Activated naive CD4-positive, alpha-beta T cell treated with Interleukin-2 at 50 U/mL for 16 hours (primary cell): ENCODE measurements at places on chromosomes 1 and 21.

DNA sequence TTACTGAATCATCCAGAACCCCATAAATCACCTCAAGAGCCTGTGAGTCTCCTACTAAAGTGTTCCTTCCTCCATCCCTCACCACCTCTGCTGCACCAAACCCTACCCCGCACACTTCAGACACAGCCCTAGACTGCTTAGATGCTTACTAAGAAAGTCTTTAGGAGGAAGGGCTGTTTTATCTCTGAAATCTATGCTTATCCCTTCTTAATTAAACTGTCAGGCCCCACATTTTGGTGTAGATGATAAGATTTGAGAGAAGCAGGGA lies 216.8 kb upstream of the SGIP1 start:
- no peak for DNase-seq

DNA sequence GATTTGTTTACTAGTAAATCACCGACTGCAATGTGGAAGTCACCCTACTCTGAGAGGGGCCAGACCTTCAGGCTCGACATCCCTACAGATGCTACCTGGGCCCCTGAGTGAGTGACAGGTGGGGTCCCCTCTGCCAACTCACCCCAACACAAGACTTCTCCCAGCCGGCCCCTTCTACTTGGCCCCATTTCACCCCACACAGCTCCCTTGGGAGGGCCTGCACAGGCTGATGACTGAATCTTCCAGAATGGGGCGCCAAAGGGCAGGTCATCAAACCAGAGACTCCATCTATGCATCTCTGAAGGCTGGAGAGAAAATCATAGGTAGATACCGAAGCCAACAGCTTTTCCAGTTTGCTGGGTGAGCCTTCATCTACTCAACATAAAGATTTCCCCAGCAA lies 9.4 kb upstream of the S100A8 start:
- DNase-seq = no peak

GRCh38 chr1:111193712-111194480 lies 6.5 kb downstream of the DENND2D start:
- no peak for DNase-seq

- no peak for DNase-seq
Measured at GRCh38 chr1:216807696-216808095, 84.5 kb upstream of the ESRRG start.

DNA sequence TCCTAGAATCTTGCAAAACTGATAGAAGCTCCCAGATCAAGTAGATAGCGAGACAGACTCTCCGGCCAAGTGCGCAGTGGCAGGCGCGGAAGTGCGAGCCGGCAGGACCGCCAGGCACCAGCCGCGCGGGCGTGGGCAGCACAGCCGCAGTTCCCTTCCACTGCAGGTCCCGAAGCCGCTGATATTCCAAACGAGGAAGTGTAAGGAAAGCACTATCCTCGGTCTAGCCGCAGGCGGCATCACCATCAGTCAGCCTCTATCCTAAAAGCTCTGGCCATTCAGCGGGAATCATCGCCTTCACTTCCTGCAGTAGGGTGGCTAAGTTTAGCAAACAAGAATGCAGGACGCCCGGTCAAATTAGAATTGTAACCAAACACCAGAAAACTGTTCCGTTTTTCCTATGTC lies 710 bp downstream of the GLRX2 start:
- DNase-seq = peak; percentile 27

- no peak for DNase-seq
Measured at GRCh38 chr1:170660281-170660713, 3.6 kb upstream of the PRRX1 start.

- no peak for DNase-seq
Measured at GRCh38 chr1:114505148-114505561, 5.8 kb downstream of the TRIM33 start.

GRCh38 chr1:246032984-246033383 lies 474.1 kb downstream of the SMYD3 start:
- no peak for DNase-seq

GRCh38 chr1:43358121-43358745 lies 548 bp upstream of the CDC20 start:
- peak; percentile 21 for DNase-seq

GRCh38 chr1:225733254-225733653 lies 44.4 kb upstream of the SRP9 start:
- no peak for DNase-seq

DNA sequence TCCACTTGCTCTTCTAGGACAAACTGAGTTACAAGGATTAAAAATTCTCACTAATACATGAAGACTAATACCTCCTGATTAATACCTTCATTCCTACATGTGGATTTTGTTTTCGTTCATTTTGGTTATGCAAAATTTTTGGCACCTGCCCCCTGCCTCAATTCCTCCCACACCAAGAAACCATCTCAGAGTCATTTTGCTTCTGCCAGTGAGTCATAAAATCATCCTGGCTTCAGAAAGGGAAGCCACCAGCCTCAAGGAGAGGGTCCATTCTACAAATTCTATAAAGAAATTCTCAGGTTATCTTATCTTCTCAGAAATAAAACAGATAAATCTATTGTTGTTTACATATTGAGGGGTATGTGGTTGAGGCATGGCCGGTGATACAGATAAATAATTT lies 103.2 kb upstream of the COA6 start:
- DNase-seq = no peak

GRCh38 chr1:158362941-158363340 lies 9.2 kb downstream of the CD1E start:
- no peak for DNase-seq

DNA sequence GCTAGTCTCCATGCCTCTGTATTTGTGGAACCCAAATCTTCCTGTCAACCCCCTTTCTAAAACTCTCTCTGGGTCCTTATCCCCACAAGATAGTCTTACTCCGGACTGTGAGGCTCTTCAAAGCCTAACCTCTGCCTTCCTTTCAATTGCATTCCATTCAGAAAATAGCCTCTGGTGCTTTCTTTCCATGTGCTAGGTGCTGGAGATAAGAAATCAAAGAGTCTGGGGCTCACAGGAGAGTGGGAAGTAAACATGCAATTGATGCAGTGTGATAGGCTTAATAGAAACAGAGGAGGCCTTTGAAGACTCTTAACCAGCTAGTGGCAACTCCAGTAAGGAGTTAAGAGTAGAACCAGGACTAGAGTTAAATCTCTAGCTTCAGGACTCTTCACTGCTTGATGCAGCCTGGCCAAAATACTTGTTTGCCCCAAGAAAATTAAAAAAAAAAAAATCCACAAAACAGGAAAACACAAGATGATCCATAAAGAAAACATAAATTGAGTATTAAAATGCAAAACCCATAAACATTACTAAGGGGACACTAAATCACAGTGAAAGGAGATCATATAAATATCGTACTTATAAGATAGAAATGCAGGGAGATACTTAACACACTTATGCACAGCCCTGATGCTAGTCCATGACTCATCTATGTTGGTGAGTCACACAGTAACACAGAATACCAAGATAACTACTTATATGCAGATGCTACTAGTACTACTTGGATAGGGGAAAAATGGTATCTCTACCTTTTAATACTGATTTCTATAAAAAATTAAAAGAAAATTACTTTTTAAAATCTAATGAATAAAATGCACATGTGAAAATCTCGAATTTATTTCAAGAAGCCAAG lies 341.5 kb downstream of the KCNH1 start:
- no peak for DNase-seq

GRCh38 chr21:31159808-31160207 lies 121.5 kb upstream of the KRTAP19-8 start:
- no peak for DNase-seq

DNA sequence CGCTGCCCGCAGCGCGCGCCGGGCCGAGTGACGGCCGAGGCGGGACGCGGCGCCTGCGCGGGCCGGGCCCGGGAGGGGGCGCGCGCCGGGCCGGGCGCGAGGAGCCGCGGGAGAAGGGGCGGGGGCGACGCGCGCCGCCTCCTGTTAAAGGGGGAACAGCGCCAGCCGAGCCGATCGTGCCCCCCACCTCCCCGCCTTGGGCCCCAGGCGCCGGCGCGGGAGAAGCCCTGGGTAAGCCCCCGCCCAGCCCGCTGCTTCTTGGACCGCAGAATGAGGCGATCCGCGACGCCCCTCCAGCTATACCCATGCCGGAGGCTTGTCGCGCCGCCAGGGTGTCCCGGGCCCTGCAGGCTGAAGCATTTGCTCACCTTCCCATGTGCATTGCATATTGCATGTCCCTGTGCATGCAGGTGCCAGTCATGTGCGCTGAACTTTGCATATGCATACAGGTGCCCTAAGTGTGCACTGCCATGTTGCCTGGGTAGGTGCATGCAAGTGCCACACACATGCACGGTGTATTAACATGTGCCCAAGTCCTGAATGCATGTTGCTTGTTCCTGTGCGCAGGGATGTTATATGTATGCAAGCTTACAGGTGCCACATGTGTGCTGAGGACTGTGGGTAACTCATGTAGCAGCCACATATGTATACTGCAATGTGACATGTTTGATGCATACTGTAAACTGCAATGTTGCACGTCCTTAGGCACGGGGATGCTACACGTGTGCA lies at the start of gene ADGRB2:
Gene ADGRB2, minus strand, starts transcription at position 29 of the 729 bp plus-strand sequence. CDS start 7,119 bp downstream, outside the sequence.
- DNase-seq = no peak

- no peak for DNase-seq
Measured at GRCh38 chr1:62452951-62453350, 16.1 kb downstream of the USP1 start.

GRCh38 chr21:19914028-19914427 lies 1084.2 kb upstream of the NCAM2 start:
- no peak for DNase-seq

GRCh38 chr1:175784831-175785230 lies 41.4 kb upstream of the TNR start:
- DNase-seq = no peak

DNA sequence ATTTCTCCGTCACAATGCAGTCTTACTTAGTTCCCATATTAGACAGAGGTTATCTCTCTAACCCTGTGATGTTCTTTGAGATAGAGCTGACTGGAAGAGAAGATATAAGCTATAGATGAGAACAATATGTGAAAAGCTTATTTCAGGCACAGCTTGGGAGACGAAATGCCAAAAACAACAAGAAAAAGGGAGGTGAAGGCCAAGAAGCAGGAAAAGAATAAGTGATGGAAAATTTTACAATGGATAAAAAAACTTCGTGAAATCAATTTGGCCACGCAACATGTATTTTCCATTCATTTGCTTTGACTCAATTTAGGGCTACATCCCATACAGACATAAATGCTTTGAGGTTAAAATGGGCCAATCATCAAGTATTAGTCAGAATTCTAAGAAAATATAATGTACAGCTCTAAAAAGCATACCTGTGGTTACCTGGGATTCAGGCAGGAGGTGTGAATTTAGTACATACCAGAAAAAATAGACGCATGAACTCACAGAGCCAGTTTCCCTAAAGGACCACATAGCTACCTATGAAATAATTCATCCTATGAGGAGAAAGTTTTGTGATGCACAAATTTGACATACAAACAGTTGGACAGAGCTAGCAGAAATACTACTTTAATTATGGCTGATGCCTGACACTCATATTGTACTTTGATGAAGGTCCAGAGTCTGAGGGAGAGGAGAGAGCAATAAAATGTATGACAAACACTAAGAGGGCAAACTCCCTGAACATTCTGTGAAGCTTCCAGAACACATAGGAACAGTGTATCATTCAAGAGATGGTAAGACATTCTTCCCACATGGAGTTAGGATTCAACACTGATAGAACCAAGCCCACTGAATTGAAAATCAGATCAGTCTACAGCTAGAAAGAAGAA lies 12.1 kb downstream of the RGS1 start:
- no peak for DNase-seq

DNA sequence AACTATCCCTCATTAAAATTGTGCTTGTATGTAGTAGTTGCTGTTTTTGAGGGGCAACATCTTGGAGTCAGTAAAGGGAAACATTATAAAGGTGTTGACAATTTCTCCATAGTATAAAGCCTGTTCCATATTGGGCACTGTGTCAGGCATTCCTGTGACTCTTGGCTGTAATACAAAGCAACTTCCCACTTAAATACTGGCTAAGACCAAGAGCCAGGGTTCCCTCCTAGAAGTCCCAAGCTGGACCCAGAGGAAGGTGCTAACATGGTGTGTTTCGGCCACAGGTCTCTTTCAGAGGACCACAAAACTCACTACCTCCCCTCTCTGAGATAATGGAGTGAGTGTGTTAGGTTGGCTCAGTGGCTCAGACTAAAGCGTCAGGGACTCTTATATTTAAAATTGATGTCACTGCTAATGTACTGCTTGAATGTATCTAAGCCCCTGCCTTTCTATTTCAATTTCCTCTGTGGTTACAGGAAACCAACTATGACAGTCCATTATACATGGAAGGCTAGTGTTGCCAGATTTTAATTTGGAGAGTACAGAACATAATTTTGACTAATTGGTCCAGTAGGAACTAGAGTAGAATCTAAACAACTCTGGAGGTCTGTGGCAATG lies 74.7 kb upstream of the RGL1 start:
- no peak for DNase-seq

GRCh38 chr1:170221031-170221430 lies 75.3 kb downstream of the NTMT2 start:
- no peak for DNase-seq

DNA sequence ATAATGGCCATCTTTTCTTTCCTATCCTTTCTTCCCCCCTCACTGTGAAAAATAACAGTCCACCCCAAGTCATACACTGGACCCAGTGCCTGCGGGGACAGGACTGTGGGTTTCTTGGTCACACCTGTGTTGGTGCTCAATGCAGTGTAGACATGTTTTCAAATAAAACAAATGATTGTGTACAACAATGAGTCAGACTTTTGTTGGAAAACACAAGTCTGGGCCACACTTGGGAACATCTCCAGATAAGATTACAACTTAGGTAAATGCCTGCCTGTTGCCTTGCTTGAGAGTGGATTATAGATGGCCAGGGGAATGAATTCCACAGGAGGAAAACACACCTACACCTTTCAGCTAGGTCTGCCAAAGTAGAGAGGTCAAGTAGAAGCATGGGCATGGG lies 34.1 kb downstream of the PDPN start:
- no peak for DNase-seq

GRCh38 chr1:108712606-108713150 lies at the start of gene FNDC7:
Gene FNDC7 (plus strand): TSS chr1:108712908. CDS start chr1:108712934, 26 bp downstream.
- DNase-seq = no peak

GRCh38 chr1:103180660-103181059 lies 72.3 kb upstream of the COL11A1 start:
- no peak for DNase-seq

- no peak for DNase-seq
Measured at GRCh38 chr1:6261615-6261995, 707 bp upstream of the GPR153 start.
